PC-3 (cell line): ENCODE measurements at places on chromosomes 13 and 19. TPM values are rescaled to one million over a fixed set of nuclear protein-coding genes. Genes with fewer than 3 reads are reported as not detected.

DNA sequence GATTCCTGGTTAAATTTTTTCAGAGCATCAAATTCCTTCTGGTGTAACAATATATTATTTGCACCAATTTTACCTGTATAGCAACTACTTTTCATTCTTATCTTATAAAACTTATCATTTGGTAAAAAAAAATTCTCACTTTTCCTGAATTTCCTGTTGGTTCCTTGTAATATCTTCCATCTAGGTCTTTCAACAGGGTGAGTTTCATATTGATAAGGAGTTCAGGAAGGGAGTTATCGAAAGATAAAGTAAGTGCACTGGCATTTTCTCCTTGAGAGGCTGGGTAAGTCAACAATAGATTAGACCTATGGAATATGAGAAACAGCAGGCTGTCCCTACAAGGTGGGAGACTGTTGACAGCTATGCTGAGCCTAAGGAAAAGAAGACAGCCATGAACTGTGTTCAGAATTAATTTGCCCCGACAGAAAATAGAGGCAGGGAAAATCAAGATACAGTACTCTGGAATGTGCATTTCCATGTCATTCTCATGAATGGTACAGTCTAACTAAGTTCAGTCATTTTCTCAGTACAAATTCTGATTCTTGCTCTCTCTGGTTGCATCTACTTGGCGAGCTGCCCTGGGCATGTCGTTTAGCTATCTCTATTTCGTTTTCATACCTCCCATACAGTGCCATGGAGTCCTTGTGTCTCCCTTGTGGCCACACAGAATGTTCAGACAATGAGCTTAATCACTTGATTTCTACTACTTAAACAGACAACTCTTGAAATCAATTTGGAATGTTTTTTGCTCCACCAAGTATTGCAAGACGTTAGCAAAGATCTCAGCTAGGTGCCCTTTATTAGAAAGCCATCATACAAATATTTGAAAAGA lies 9.9 kb downstream of the IGFL1 start:
- no peak for DNase-seq

GRCh38 chr13:50357586-50358118 lies 342.4 kb downstream of the KCNRG start:
- DNase-seq: peak; percentile 90

- no peak for DNase-seq
These were observed 1.2 kb downstream of the CDK8 start for GRCh38 chr13:26255115-26255514.

GRCh38 chr13:71829547-71829946 lies 37.5 kb downstream of the DACH1 start:
- no peak for DNase-seq

- no peak for DNase-seq
These were observed 9.5 kb upstream of the ERFL start for GRCh38 chr19:41937525-41938468.

GRCh38 chr19:29714953-29715700 lies at the start of gene C19orf12:
Gene C19orf12 (minus strand): TSS chr19:29715261. CDS start chr19:29708413, 6,848 bp downstream.
- peak; percentile 37 for DNase-seq

DNA sequence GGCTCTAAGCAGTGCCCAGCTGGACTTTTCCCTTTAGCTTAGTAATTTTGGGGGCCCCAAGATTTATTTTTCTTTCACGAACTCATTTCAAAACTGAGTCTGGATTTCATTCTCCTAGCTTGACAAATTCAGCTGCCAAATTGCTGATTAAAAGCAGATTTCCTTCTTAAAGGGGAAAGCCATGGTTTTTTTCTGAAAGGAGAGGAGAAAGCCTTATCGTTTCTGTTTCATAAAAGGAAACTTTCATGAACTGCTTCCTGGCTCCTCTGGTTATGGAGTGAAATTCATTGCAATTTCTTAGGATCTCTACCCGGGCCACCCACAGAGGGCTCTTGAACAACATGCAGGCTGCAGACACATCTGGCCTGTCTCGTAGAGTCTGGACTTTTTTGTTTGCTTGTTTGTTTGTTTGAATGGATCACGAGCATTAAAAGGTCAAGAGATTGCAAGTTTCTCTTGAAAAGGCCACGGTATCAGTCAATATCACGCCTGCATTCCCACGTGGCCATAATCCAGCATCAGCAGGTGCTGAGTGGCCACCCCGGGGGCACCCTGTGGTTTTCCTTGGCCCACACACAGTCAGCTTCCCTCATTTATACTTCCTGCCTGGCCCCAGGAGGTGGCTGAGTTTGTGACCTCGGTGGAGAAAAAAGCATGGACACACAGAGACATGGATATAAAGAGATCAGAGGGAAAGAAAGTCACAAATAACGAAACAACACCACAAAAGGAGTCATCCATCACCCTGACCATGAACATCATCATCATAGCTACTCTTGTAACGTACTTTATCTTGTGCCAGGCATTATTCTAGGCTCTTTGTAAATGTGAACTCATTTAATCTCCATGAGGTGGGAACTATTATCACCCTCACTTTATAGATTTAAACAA lies 10.5 kb upstream of the KLK4 start:
- peak; percentile 38 for DNase-seq

GRCh38 chr19:1970003-1970805 lies 29.2 kb downstream of the CSNK1G2 start:
- DNase-seq: peak; percentile 79

- no peak for DNase-seq
These were observed 1.6 kb upstream of the EPN1 start for GRCh38 chr19:55673465-55673864.

- DNase-seq: no peak
These were observed 6.7 kb upstream of the HOOK2 start for GRCh38 chr19:12782174-12782423.

DNA sequence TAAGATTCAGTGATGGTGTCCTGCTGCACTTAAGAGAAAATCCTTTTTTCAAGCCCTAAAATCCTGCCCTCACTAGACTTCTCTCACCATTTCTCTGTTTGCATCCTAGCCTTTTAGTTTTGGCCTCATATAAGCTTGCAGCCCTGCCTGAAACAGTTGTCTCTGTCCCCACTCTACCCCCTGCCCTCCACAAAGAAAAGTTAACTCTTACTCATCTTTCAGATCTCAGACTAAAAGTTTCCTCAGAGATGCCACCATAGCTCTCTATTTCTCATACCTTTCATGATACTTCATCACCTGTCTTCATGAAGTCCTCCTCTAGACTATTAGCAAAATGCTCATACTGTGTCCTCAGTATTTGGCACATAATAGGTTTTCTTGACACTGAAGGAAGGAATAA lies 33.1 kb downstream of the ITM2B start:
- no peak for DNase-seq

- DNase-seq: no peak
These were observed 7.5 kb downstream of the ANO8 start for GRCh38 chr19:17327068-17327653.

DNA sequence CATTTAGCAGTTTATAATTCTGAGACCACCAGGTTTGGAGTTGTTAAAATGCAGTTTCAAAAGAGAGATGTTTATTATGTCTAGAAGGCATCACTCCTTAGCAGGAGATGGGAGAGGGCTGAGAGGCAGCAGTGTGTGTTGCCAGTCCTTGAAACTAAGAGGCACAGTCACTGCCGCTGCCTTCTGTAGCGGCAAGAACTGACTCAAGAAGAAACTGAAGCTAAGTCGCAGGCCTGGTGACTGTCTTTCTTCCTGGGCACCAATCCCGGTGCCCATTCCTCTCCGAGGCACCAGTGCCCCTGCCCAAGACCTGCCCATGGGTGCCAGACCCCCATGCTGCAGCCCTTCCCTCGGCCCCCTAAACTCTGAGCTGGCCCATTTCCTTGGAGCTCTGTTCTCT lies 20.1 kb downstream of the N4BP2L1 start:
- DNase-seq: no peak

GRCh38 chr13:20414546-20415305 lies 110.9 kb downstream of the CRYL1 start:
- DNase-seq: no peak

DNA sequence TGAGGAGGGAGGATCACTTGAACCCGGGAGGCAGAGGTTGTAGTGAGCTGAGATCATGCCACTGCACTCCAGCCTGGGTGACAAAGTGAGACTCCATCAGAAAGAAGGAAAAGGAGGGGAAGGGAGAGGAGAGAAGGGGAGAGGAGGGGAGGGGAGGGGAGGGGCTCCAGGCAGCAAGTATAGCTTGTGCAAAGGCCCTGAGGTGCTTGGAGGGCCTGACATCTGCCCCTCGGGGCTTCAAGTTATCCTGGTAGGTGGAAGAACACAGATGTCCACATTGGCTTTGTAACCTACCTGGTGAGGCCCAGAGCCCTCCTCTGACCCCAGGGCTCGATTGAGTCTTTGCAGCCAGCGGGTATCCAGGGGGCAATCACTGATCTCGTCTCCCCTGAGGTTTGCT lies 11.5 kb upstream of the ZNRF4 start:
- no peak for DNase-seq

- no peak for DNase-seq
These were observed 42.6 kb downstream of the MRPL57 start for GRCh38 chr13:21219036-21219381.

Gene SERPINE3
- total RNA-seq: not detected in 2 replicates

Gene CACNG6
- total RNA-seq: 1.8 TPM in 1 of 2 replicates, not detected in the other

Gene MBD3L2B
- not detected in 2 replicates for total RNA-seq

Gene CCL25
- not detected in 2 replicates for total RNA-seq

Gene JAK3
- total RNA-seq: 1.5 and 4.3 TPM in 2 replicates
